ENCODE measurements at places on chromosomes 4 and X.

DNA sequence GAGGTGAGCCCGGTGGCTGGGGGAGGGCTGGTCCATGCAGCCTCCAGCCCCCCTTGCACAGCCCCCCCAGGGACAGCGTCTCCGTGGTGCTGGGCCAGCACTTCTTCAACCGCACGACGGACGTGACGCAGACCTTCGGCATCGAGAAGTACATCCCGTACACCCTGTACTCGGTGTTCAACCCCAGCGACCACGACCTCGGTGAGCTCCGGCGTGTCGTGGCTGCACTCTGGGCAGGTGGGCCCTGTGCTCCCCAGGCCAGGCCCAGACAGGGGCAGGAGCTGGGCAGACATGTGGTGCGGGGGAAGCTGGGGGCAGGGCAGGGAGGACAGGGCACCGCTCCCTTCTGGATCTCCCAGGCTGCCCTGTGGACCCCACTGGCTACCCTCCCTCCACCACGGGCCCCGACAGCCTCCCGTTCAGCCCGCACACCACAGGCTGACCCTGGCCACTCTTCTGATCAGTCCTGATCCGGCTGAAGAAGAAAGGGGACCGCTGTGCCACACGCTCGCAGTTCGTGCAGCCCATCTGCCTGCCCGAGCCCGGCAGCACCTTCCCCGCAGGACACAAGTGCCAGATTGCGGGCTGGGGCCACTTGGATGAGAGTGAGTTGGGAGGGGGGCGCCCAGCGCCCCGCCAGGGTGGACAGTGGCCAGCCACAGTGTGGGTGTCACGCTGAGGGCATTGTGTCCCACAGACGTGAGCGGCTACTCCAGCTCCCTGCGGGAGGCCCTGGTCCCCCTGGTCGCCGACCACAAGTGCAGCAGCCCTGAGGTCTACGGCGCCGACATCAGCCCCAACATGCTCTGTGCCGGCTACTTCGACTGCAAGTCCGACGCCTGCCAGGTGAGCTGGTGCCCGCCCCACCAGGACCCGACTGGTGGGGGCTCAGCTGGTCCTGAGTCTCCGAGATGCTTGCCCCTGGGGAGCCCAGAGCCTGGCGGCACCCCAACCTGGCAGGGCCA, 5.9 kb downstream of the HGFAC start:
- DNase-seq: no peak

- DNase-seq: peak; percentile 81
Observed at GRCh38 chrX:136115126-136115903, 32.0 kb upstream of the FHL1 start.

DNA sequence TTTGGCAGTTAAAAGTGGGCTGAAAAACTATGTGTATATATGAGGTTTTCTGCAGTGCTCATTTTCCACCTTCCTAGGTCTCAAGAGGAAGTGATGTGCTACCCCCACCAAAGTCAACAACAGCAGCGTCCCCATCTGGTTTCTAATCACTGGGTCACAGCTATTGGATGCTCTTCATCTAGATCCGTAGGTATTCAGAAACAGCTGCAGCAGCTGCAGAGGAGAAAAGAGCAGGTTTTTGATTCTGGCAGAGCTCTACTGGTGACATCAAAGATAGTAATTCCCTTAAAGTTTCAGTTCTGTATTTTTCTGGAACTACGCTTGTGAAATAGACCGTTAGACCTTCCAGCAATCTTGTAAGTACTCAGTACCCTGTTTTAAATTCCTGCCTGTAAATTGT, 5.8 kb upstream of the GUCY2F start:
- peak; percentile 16 for DNase-seq

DNA sequence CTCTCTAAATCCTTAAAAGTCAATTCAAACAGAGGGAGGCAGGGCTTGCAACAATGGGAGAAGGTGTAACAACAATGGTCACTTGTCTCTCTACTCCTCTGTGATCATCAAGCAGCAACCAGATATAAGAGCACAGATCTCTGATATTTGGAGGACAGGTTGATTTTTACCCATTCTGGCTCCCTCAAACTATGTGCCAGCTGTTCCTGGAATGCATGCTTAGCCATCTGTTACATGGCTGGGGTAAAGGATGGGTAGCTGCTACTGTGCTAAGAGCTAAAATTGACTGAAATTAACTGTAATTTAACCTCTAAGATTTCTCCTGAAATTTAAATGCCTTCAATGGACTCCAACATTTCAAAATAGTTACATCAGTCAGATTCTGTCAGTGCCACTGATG, 1459.9 kb downstream of the PCDH7 start:
- DNase-seq: peak; percentile 33

DNA sequence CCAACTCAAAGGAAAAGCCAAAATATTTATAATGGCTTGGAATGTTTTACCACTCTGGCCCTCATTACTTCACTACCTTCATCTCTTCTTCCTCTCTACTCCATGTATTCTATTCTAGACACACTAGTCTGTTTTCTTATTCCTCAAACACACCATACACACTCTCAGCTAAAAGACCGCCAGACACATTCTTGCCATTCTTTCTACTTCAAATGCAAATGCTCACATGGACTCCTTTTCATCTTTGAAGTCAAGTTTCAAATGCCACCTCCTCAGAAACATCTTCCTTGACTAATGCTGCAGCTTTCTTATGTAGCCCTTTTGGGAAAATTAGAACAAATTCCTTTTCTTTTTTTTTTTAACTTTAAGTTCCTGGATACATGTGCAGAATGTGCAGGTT, 412.9 kb upstream of the FMR1 start:
- DNase-seq: no peak

- no peak for DNase-seq
Observed at GRCh38 chrX:2846992-2847391, 18.3 kb downstream of the GYG2 start.

DNA sequence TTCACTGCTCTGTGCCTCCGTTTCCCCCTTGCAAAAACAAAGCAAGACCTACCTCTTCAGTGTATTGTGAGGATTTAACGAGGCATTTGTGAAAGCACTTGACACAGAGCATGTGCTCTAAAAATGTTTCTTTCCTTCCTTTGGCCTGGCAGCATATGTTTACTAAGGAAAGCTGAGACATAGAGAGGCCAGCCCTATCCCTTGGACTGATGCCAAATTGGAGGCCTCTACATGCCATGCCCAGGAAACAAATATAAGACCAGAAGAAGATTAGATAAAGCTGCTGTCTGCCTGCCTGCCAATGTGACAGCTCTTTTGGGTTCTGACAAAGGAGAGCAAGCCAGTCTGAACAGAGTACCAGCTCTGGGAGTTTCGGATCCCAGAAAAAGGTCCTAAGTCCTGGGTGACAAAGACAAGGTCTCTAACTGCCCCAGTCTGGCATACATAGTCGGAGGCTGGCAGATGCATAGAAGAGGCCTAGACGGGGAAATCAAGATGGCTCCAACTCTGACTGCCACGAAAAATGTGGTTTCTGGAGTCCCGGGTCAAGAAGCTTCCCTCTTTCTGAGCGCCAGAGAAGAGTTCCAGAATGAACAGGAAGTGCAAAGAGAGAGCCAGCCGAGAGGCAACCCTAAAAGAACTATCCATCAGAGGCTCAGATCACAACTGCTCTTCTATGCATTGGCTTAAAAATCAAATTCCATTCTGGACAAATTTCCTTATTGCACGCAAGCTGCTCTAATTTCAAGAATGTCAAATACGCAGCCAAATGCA, 25.8 kb downstream of the OTUD6A start:
- peak; percentile 50 for DNase-seq

DNA sequence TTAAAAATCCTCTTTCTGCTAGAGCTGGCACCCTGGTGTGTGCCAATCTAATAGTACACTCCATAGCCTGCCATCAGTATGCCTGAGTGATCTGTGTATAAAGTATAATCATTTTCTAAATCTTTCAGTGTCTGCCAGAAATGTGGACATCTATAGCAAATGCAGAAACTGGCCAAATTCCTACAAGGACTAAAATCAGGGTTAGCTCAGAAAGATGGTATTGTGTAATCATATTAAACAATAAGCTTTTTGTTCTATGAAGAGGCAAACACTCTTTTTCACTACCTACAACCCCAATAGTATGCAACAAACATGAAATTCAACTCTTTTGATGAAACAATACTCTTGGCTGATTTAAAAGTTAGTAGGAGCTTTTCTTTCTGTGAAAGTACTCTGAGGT, 7.7 kb upstream of the TXLNG start:
- DNase-seq: no peak

DNA sequence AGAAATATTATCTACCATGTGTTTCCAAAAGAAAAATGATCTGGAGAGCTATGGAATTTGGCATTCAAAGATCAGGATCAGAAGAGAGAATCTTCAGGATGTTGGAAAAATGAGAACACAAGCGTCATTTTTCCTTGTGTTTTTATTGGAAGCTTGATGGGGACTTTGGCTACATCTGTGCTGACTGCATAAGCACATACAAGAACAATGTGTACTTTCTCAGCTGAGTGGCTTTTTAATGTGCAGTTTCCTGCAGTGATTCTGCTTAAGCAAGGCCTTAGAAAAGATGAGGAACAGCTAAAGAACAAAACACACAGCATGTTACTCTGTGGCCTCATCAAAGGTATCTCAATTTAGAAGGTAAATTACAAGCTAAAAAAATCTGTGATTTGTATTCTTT, 1039.9 kb downstream of the GLUD2 start:
- peak; percentile 83 for DNase-seq

DNA sequence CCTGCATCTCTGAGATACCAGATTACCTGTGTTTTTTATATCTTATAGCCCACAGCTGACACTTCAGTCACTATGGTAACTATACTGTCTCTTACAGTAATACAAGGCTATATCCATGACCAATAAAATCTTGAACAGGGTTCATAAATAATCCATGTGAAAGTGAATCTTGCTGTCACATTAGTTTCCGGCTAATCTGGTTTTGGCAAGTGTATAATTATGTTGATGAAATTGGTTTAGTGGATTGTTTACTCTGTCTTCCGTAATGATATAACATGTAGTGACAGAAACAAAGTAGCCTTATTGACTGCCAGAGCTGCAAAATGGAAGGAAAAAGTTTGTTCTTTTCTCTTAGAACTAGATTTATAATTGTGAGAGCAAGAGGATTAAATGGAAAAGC, 686.6 kb upstream of the PABPC4L start:
- DNase-seq: no peak

DNA sequence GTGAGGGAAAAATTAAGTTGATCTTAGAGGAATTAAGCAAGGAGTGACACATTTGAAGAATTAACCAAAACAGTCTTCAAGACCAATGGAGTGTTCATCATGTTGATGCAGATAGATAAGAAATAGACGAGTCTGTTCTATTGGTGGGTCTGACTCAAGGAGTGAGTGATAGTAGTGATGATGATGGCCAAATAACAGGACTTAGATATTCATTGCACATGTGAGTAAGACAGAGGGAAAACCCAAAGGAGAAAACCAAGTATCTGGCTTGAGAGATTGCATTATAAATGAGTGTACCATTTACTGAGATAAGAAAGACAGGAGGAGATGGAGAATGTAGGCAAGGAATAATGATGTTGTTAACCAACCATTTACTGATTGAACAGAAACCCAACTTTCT, 321.3 kb downstream of the ADGRL3 start:
- no peak for DNase-seq

DNA sequence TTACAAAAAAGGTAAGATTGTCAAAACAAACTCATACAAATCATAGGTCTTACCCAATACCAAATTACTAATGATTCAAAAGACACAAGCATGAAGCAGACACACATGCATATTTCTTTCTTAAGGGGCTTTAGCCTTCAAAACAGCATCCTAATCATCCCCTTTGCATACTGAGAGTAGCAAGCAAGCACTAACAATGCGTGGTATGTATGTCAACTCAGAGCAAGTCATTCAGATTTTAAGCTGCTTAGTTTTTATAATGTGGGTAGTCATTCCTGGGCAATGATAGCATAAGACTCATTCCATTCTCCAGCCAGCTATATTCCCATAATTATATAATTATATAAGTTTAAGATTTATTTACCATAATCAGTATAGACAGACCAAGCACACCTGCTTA, 219.6 kb downstream of the DKK2 start:
- no peak for DNase-seq

DNA sequence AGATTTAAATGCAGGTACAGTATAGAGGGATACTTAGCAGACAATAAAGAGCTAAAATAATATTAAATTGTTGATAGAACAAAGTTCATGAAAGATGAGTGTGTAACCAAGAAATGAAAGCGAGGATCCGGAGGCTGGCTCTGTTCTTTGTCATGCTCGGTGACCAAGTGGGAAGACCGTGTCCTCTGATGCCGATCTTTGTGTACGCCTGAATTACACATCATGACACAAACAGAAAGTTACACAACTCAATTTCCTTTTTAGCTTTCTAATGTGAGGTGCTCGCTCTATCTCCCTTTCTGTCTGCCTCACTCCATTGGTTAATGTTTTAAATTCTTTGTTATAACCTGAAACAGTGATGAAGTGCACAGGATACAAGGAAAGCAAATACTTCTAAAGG, 114.8 kb upstream of the NEIL3 start:
- no peak for DNase-seq

- DNase-seq: no peak
Observed at GRCh38 chr4:86452422-86452891, 92.6 kb upstream of the MAPK10 start.
